ENCODE measurements at places on chromosomes 7 and 10.

- DNase-seq = no peak
These were observed 6.2 kb upstream of the ITGB1 start for GRCh38 chr10:32964270-32964669.

DNA sequence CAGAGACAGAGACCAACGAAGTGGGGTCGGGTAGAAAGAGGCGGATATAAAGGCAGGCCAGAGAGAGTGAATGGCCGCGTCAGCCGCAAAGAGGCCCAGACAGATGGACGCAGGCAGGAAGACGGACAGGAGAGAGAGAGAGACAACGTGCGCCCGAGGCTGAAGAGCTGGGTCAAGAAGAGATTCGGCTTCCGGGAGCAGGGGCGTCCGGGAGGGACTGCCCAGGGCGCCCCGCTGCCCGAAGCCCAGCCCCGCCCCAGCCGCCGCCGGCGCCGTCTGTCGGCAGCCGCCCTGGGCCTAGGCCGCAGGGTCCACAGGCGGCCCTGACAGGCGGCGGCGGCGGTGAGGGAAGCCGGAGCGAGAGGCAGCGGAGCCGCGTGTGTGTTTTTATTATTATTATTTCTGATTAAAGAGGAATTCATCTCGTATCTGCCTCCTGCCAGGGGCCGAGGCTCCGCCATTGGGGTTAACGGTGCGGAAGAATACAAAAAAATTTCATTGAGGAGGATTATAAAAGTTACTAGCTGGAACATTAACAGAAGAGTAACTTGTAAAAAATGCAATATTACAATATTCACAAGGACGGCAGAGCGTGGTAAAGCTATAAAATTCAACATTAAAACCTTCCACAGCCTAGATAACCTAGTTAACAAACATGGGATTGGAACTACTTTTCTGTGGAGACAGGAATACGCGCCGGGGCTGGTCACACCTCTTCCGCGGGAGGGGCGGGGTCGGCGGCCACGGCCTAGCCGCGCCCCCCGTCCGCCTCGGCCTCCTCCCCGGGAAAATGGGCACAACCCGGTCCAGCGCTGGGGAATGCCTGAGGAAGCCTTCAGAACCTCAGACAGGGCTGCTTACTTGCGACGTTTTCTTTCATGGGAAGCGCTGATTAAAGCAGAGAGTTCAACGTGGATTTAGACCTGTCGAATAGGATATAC lies 29.7 kb upstream of the PAX2 start:
- no peak for DNase-seq

DNA sequence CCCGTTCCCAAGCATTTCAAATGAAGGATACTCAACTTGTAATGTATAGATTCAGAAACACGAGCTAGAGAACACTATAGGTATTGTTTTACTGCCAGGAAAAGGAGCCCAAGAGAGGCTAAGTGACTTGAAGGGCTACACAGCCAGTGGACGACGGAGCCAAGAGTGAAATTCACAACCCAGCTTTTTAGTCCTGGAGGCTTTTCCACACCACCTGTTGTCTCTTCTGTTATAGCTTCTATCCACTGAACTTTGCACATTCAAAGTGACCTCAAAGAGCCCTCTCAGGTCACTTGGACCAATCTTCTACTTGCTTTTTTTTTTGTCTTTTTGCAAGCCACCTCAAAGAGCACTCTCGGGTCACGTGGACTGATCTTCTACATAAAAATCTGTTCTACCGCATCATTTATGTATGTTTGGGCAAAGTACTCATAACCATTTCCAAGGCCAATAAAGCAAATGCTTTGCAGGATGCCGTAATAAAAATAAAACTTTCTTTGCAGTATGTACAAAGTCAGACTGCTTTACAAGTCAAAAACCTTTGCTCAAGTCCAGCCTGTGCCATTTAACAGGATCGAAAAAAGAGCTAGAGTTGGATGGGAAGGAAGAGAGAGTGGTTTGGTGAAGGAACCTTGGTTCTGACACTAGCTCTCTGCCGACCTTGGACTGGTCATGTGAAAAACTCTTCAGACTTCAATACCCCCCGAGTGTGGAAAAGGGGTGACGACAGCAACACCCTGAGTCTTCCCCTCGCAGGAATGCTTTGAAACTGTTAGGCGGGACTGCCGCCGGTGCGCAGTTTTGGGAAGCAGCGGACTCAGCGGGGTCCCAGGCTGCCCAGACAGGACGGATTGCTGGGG lies 821 bp downstream of the SLC35B4 start:
- DNase-seq = peak; percentile 26

DNA sequence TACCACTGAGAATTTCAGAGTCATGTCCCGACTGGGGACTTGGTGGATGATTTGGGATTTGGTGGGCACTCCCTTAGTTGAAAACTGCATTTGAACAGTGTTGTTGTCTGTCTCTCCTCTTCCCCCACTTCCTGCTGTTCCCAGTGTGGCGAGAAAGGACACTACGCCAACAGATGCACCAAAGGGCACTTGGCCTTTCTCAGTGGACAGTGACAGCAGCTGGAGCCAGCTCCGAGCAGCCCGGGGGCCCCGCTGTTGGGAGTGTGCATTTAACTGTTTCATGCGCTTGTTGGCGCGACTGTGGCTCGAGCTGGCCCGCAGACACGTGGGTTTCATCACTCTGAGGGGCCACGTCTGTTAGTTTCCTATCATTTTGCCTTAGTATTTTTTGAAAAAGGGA lies 9.7 kb downstream of the ATP5MF start:
- no peak for DNase-seq

GRCh38 chr10:128438417-128439063 lies 312.3 kb upstream of the MKI67 start:
- DNase-seq = no peak
